ENCODE measurements at places on chromosomes 11 and 22.

- DNase-seq, result peak; percentile 65
These were observed 22.6 kb upstream of the IRAG1 start for GRCh38 chr11:10716122-10716521.

- DNase-seq, result no peak
These were observed 41.5 kb upstream of the CYP2D6 start for GRCh38 chr22:42171946-42172719.

GRCh38 chr11:80810695-80811094 lies 1369.9 kb upstream of the TENM4 start:
- no peak for DNase-seq

- no peak for DNase-seq
These were observed 5.0 kb downstream of the PLCB3 start for GRCh38 chr11:64256300-64256699.

GRCh38 chr11:105719073-105719822 lies 109.4 kb downstream of the GRIA4 start:
- peak; percentile 99 for DNase-seq

DNA sequence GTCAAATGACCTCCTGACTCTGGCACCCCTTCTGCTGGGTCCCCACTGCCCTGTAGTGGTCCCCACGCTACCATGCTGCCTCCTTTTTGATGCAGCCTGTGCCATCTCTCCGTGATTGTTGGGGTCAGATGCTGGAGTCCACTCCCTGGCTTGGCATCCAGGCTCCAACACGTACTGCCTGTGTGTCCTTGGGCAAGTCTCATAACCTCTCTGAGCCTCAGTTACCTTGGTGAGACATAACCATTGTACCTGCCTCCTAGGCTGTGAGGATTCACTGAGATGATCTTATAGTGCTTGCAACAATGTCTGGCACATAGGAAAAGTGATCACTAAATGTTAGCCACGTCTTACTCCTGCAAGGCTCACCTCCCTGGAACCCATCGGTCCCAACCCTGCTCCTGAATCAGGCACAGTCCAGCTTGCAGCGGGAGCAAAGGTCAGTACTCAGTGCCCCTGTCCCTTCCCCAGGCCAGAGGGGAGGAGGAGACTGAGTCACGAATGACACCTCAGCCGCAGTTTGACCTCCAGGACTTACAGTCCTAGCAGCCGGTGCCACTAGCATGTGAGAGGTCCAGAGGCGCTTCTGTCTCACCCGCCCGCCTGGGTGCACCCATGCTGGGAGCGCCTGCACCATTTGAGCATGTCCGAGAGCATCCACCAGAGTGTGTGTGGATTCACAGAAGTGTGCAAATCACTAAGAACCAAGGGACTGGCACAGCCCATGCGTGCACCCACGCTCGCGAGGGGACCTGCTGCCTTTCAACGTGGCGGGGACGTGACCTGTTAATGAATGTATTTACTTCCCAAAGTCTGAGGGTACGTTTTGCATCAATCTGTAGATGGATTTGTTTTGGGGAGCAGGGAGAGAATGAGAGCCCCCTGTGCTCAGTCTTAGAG lies 3.0 kb upstream of the APOA4 start:
- no peak for DNase-seq
